ENCODE measurements at places on chromosomes 11 and 22. TPM values are rescaled to one million over a fixed set of nuclear protein-coding genes. Genes with fewer than 3 reads are reported as not detected.

GRCh38 chr11:59154610-59155009 lies 12.0 kb downstream of the FAM111A start:
- no peak for DNase-seq

DNA sequence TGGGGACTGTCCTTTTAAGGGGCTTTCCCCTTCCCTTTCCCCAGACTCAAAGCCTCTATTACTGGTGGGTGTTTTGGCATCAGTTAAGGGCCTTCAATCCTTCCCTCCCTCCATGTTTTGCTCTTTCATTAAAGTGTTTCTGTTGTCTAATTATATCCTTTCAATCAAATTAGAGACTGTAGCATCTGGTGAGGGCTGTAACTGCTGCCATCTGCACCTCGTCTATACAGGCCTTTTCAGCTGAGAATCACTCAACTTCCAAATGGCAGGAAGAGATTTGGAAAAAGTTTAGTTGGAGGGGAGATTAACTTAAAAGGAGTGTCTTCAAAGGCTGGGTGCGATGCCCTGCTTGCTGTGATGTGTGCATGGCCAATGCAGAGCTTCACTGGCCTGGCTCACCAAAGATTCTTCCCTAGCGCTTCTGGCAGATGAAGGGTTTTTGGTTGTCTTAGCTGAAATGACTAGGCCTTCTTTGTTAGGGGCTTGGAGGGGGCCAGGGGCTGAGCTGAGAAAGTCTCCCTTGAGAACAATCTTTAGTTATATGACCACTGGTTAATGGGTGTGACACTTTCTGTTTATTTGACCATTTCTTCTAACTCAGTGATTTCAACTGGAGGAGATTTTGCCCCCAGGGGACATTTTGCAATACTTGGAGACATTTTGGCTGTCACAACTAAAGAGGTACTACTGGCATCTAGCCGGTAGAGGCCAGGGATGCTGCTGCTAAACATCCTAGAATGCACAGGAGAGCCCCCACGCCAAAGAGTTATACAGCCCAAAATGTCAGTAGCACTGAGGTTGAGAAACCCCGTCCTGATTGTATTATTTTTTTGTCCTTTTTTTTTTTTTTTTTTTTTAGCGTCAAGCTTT lies 7.5 kb downstream of the KREMEN1 start:
- no peak for DNase-seq

DNA sequence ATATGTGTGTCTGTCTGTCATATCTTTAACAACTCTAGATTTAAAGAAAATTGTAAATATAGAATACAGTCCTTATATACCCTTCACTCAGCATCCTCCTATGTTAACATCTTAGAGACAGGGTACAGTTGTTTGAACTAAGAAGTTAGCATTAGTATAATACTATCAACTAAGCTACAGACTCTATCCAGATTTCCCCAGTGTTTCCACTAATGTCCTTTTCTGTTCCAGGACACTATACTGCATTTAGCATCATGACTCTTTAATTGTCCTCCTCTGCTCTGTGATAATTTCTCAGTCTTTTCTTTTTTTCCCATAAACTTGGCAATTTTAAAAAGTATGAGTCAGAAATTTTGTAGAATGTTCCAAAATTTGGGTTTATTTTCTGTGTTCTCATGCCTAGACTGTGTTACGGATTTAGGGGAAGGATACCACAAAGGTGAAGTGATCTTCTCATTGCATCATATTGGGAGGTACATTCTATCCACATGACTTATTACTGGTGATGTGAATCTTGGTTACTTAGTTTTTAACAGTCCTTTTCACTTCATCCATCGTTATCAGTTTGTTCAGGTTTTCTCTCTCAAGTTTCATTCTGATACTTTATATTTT lies 168.4 kb downstream of the SBF2 start:
- no peak for DNase-seq

The STX5 gene
- 41.0 TPM for total RNA-seq

- peak; percentile 61 for DNase-seq
Observed at GRCh38 chr11:60193687-60194433, 11.0 kb upstream of the MS4A6A start.

The OR52I2 gene
- not detected for total RNA-seq

DNA sequence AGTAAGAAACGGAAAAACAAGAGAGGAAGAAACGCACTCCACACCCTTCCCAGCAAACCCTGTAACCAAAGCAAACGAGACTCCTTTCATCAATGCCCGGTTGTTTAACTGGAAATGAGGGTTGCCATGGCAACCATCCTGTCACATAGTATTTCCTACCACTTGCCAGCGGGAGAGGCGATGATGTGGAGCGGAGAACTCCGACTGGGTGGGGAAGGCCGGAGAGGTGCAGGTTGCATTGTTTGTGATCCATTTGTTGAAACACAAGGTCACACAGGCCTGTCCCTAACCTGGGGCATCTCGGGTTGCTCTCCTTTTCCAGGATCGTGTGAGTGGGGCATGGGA lies 609.9 kb downstream of the BUD13 start:
- no peak for DNase-seq

GRCh38 chr22:27046603-27047002 lies 389.2 kb downstream of the MIAT start:
- DNase-seq, result no peak

The MMP13 gene
- not detected for total RNA-seq

- no peak for DNase-seq
Observed at GRCh38 chr22:48799227-48799970, 1028.3 kb downstream of the BRD1 start.

DNA sequence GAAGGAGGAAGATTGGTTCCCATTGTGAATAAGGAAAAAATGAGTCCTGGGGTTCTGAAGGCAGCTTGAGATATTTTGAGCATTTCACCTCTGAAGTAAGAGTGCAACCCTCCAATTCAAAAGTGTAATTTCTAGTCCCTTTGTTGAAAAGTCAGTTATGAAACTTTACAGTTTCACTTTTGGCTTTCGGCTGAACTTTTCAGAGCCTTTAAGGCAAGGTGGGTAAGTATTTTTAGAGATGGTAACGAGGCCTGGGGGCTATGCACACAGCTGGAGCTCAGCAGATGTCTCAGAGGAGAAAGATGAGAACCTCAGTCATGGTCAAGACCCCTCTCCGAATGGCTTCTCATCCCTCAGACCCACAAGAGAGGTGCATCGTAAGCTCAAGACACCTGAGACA lies 267.6 kb downstream of the KIRREL3 start:
- DNase-seq, result no peak

GRCh38 chr11:30594646-30595411 lies 8.7 kb upstream of the MPPED2 start:
- no peak for DNase-seq

- DNase-seq, result no peak
Observed at GRCh38 chr11:103947546-103947919, 88.9 kb upstream of the DDI1 start.

The OR8A1 gene
- not detected for total RNA-seq

Measured in OCI-LY7 (cell line).